Stimulated activated CD4-positive, alpha-beta T cell treated with anti-CD3 and anti-CD28 coated beads, Interleukin-2, amount 100 ng/mL, for 48 hours (primary cell): ENCODE measurements at places on chromosomes 12 and 14.

- no peak for DNase-seq
Observed at GRCh38 chr14:90109858-90110257, 48.1 kb downstream of the KCNK13 start.

DNA sequence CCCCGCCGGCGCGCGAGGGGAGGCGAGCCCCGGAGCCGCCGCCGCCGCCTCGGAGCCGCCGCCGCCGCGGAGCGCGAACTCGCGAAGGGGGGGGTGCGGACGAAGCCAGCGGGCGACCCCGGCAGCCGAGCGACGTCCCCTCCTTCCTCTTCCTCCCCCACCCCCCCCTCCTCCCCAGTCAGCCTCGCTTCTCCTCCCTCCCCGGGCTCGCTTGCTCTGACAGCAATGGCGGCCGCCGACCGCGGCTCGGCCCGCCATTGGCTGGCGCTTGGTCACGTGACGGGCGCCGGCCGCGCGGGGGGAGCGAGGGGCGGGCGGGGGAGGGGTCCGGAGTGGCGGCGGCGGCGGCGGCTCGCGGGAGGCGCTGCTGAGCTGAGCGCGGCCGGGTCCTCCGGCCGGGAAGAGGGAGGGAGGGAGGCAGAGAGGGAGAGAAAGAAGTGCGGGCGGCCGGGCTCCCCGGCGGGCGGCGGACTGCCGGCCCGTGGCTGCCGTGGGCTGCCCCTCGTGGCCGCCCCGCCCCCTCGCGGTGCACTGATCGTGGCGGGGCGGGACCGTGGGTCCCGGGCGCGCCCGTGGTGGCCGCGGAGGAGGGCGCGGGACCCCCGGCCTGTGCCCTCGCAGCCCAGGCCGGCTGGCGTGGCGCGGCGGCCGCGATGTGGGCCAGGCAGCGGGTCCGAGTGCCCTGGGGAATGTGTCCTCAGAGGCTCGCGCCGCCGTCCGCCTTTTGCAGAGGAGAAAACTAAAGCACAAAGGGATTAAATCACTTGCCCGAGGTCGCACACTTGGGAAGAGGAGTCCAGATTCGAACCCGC, at the start of gene MED13L:
Gene MED13L, minus strand, starts transcription at position 227 of the 812 bp plus-strand sequence. CDS start 562 bp downstream, outside the sequence.
- peak; percentile 84 for DNase-seq

DNA sequence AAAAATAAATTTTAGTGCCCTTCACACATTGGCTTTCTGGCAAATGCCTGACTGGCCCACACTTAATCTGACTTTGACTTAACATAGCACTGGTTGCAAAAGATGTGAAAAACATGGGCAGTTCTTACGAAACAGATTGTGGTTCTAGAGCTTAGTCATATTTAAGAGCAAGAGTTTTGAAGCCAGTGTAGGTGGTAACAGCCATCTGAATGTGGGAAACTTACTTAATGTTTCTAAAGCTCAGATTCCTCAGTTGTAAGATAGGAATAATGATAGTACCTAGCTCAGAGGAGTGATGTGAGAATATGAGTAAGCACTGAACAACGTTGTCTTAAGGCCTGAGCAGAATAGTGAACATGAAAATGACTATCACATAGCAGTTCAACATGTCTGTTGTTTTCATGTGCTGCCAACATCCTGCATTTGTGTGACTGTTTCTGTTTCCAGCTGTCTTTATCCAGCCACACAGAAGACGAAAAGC, 262.7 kb downstream of the SYT1 start:
- no peak for DNase-seq

DNA sequence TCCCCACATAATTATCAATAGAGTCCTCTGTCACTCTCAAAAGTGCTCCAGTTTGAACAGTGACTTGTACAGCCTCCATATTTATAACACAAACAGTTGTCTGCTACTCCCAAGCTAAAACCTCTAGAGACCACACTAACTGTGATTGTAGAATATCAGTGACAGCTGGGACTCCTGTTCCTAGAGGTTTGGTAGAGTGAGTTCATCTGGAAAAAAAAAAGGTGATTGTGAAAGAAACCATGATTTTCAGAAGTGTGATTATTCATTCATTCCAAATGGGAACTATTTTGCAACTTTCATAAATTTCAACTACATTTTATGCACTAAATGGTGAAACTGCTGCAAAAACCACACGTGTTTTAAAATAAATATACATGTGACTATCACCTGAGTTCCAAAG, 128.0 kb upstream of the PLXNC1 start:
- no peak for DNase-seq

DNA sequence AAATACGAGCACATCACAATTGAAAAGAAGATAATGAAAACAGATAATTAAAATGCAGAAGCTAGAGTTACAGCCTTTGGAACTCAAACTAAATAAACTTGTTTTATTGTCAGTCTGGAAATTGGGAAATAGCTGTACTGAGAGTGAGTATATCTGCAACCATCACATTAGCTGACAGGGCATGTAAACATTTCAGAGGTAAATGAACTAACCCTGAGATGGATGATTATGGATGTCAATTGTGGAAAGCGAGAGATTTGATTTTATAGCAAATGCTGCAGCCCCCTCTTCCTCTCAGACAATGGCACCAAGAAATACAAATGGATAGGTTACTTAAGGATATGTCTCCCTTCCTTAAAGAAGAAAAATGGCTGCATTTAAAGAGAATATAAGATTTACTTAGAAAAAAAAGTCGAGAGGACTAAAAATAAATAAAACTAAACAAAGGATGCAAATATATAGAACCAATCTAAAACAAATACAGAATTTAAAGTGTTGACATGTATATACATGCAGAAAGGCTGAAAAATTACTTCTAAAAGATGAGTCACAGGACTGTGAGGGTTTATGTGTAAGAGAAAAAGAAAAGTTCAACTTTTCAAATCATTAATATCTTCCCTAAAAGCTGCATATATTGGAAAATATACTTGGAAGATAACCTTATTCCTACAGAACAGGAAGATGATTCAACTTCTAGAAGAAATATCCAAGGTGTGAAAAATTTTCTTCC, 120.3 kb upstream of the FLRT2 start:
- DNase-seq, result no peak

- DNase-seq, result no peak
Observed at GRCh38 chr12:132530851-132531250, 40.9 kb downstream of the FBRSL1 start.

DNA sequence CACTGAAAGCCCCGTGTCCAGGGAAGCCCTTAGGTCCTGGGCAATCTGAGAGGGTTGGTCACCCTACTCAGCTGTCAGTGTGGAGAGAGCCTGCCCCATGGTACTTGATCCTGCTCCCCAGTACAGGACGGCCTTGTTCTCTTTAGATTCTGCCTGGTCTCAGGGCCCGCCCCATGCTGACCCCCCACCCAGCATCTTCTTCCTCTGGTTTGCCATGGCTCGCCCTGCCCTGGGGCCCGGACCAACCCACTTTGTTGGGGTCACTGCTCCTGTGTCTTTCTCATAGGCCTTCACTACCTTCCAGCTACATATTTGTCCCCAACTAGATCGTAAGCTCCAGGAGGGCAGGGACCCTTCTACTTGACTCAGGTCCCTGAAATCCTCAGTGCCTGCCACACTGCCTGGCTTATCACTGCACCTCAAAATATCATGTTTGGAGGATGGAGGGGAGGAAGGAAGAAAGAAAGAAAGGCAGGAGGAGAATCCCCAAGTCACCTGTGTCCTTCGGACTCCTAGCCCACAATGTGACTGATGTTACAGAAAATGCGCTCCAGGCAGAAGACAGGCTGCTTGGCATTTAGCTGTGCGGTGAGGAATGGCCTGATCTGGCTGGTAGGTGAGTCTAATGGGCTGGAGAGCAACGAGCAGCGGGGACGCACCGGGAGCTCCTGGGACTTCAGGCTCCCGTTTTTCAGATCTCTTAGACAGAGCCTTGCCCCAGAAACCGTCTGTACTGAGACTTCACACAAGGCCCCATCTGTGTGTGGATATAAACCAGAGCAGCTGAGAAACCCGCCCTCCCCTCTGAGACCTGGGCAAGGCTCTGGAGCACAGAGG, 66.1 kb downstream of the C14orf132 start:
- no peak for DNase-seq

GRCh38 chr14:102917056-102917385, 5.4 kb upstream of the AMN start:
- no peak for DNase-seq

GRCh38 chr12:122489038-122489437, 11.7 kb downstream of the ZCCHC8 start:
- DNase-seq, result no peak

- DNase-seq, result no peak
Observed at GRCh38 chr14:96851694-96852381, 54.7 kb downstream of the VRK1 start.

- DNase-seq, result no peak
Observed at GRCh38 chr12:1822699-1823098, 2.3 kb downstream of the LRTM2 start.

- no peak for DNase-seq
Observed at GRCh38 chr14:63432228-63432627, 110.9 kb downstream of the PPP2R5E start.

DNA sequence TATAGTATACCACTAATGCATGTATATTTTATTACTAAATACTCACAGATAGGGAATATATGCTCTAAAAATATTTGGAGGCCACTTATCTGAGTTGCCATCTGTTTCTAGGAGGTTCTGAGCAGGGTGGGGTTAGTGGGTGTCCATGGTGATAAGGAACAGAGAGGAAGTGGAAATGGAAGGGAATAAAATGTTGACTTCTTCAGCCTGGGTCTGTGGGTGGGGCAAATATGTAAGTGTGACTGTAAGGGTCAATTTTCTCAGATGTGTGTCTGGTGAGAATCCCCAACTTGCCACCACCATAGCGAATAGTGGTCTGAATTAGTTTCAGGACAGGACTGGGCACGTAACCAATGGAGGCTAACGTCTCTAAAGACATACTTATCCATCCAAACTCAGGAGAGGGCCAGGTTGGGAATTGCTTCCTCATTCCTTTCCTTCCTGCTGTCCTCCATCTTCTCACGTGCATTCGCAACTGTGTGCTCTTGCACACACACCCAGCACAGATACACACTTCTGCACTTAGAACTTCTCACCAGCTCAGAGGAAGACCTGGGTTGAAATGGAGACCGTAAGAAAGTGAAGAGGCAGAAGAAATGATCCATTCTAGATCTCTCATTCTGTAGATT, 54.2 kb upstream of the GZMB start:
- DNase-seq, result no peak

DNA sequence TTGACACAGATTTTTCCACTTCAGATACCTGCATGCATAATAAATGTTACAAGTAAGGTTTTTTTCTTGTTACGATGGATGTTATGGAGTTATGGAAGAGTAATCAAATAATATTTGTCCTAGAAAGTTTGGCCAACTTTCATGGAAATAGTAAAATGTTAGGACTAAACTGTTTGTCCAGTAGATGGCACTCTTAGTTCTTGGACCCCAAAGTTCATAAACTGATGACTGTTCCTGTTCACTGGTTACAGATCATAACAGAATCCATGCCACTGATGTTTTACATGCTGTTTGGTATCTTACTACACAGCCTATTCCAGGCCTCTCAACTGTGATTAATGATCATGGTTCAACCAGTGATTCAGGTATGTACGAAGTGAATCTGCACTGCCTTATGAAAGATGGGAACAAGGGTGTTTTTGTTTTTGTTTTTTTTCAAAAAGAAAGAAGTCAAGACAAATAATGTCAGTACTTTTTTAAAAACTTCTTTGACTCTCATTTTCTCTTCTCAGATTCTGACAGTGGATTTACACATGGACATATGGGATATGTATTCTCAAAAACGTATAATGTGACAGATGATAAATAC, 48.8 kb upstream of the SLCO1C1 start:
- no peak for DNase-seq

- DNase-seq, result no peak
Observed at GRCh38 chr12:93738199-93739058, 61.3 kb downstream of the CRADD start.

GRCh38 chr14:69280746-69281291, 20.9 kb downstream of the GALNT16 start:
- DNase-seq, result no peak

DNA sequence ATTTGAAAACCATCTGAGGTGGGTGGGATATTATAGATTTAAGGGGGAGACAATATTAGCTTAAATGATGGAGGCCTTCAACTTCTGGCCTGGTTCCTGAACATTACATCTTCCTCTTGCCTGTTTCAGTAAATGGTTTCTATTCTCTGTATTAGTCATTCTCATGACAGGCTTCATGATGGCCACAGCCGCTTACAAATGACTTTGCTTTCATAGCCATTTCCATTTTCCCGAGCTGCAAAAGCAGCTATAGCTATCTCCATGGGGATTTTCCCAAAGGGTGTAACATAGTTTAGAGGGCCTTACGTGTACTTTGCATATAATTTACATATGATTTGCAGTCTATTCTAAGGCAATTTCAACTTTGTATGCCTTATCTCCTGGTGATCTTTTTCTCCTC, 121.8 kb downstream of the NRXN3 start:
- no peak for DNase-seq
